ENCODE measurements at places on chromosomes 6 and 20.

GRCh38 chr6:169926617-169927417 lies 175.4 kb downstream of the ERMARD start:
- no peak for DNase-seq

DNA sequence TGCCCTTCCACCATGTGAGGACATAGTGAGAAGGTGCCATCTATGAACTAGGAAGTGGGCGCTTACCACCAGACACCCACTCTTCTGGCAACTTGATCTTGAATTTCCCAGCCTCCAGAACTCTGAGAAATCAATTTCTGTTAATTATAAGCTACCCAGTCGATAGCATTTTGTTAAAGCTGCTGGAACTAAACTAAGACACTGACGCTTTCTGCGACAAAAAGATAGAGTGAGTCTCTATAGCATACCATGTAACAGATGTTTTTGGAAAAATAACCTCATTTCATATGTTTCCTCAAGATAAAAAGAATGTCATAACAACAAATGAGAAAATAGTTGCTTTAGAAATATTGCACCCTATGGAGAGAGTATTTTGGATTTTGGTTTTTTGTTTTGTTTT lies 15.4 kb upstream of the SMIM13 start:
- no peak for DNase-seq

DNA sequence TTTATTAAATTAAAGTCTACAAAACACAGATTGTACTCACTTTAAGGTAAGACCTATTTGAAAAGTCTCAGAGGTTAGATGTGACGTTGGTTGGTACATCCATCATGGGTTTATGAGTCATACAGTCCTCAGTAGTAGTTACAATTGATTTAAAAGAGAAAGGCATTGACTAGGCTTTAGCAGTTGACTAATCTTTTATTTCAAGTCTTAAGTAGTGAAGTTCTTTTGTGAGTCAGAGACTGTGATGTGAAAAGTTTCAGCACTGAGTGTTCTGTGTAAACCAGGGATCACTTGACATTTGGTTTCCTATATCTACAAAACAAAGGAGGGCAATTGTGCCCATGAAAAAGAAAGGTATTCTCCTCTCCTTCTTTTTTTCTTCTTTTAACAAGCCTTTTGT lies 221.3 kb downstream of the GRIK2 start:
- DNase-seq: no peak

DNA sequence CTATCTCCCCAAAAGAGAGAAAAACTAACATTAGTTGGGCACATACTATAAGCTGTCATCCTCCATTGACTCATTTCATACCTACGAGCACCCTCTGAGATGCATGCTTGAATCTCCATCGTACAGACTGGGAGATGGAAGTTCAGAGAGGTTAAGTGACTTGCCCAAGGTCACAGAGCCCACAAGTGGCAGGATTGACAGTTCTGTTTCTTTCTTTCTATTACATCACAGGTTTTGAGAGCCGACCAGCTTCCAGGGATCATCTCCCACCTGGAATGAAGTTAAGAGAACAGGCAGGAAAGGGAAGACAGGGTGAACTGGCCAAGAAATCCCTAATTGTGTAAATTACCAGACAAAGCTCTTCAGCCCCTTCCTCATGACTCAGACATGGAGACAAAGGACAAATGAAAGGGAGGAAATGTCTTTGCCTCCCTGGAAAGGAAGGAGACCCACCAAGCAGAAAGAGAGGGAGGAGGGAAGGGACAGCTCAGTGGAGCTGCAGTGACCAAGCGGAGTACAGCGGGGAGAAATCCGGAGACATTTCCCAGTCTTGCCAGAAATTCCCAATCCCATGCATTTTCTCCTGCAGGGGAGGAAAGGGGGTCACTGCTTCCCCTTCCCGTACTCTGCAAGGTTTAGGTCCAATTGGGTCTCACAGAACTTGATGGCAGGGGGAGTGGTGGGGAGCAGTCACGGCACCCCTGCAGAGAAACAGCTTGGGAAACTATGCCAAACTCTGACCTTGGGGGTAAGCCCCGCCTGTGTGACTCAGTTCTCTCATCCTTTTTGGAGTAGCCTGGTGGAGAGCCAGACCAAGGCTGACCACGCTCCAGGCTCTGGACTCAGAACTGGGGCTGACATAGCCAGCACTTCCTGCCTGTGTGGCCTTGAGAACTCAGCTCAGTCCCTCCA lies 154.3 kb downstream of the ANKRD60 start:
- DNase-seq: no peak

DNA sequence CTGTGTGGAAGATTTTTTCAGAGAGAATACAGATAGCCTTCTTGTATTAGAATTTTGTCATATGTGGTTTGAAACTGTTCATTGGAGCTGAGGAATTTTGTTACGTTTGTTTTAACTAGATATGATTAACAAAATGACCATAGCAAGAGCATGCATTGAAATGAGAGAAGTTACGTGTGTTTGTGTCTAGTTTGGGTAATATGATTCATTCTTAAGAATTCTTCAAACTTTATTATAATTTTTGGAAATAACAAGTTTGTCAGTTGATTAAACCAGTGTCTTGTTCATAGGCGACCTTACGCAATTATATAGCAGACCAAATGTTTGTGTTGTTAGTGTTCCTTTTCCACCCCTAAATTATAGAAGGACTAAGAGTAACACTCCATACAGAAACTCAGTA lies 5.5 kb downstream of the GMNN start:
- DNase-seq: no peak

GRCh38 chr20:3815703-3816315 lies 4.5 kb upstream of the AP5S1 start:
- DNase-seq: no peak

- no peak for DNase-seq
Observed at GRCh38 chr6:111828809-111829208, 44.4 kb downstream of the FYN start.

- DNase-seq: no peak
Observed at GRCh38 chr6:97663252-97663651, 380.2 kb upstream of the MMS22L start.

DNA sequence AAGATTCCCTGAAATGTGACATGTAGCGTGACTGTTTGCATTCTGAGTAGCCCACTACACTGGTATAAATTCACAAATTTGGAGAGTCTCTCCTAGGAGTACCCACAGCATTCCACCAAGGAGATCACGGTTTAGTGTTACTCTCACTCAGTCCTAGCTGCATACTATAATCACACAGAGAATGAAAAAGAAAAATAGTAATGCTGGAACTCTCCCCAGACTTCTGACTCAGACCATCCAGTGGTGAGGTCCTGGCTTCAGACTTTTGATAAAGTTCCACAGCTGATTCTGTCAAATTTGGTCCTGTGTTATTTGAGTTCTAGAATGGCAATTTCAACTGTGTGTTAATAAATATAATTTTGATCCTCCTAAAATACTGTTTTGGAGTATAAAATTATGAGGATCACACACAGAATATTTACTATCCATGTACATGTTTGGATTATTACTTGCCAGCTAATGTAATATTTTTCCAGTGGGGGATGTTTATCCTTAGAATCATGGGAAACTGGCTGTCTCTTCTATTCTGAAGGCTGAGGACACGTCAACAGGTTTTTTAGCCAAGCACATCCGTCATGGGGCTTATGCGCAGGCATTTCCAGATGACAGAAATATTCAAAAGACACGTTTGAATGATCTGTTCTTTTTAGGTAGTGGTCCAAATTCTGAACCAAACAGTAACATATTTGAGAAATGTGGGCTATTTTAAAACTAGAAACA lies 5.1 kb upstream of the KIAA0408 start:
- DNase-seq: no peak

DNA sequence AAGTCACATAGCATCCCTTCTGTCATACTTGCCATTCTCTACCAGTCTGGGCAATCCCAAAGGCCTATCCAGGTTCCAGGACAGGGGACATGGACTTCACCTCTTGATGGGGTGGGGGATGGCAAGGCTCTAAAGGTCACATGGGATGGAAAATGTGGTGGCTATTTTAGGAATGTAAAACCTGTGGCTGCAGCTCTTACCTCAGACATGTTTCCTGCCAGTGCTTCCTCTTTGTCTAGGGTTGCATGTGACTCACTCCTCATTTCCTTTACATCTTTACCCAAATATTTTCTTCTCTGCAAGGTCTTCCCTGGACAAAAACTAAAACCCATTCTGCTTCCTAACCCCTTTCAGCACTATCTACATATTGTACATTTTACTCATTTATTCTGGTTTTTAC lies 135.7 kb downstream of the BTBD3 start:
- no peak for DNase-seq

DNA sequence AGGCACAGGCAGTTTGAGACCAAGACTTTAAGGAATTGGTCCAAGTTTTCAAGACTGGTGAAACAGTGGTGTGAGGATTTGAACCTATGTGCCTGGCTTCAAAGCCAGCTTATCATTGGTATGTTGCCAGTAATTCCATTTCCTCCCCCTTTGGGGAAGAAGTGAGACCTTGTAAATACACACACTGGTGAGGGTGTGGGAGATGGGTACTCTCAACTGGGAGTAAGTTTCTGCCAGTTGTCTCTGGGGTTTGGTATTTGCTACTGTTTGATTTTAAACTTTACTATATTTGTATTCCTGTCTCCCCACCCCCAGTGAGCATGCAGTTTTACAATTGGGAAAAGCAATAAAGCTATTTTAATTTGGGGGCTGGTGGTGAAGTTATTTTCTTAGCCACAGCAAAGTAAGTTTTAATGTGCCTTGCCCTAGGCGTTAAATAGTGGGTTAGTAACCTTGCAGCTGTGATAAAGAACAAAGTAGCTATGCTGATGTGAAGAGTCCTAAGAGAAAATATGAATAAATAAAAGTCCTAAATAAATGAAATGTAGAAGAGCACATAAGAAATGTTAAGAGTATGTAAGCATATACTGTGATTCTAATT lies 31.0 kb downstream of the SNX9 start:
- no peak for DNase-seq

GRCh38 chr6:149761438-149761837 lies 11.9 kb downstream of the PCMT1 start:
- DNase-seq: no peak

DNA sequence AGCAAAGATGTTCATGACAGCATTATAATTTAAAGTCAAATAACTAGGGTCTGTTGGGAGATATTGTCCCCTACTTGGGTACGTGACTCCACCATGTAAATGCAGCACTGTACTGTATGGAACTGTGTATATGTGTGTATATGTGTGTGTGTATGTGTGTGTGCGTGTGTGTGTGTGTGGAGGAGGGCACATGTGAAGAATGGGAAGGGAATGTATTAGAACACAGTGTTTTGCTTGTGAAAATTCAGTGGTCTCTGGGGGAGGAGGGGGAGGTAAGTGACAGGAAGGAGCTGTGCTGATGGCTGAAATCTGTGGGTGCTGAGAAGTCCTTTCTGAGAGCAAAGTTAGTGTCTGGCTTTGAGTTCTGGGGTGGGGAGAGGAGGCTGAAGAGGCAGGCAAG lies 23.9 kb upstream of the VEGFA start:
- DNase-seq: no peak

GRCh38 chr6:117205876-117206275 lies 59.5 kb upstream of the VGLL2 start:
- DNase-seq: no peak

- DNase-seq: no peak
Observed at GRCh38 chr6:114452785-114453401, 110.1 kb upstream of the HS3ST5 start.

- DNase-seq: no peak
Observed at GRCh38 chr20:10559266-10559665, 114.5 kb downstream of the JAG1 start.

DNA sequence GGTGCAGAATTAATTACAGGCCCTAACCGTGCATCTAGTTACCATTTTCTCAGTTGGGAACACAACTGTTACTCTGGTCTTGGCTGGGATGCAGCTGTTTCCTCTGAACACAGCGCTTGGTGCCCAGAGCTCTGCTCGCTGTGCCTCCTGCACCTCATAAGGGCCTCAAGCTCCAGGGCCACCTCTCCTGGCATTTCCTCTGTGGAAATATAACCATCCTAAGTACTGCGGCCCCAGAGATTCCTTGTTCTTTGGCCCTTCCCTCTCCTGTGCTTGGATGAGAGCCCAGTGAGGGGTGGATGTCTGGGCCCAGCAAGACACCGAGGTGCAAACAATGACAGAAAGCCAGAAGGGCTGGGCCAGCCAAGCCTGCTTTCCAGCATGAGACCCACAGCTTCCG lies 169.9 kb upstream of the CST7 start:
- no peak for DNase-seq

GRCh38 chr6:147103694-147104093 lies 100.5 kb upstream of the STXBP5 start:
- DNase-seq: no peak

- no peak for DNase-seq
Observed at GRCh38 chr6:29948277-29948676, 5.9 kb downstream of the HLA-A start.

DNA sequence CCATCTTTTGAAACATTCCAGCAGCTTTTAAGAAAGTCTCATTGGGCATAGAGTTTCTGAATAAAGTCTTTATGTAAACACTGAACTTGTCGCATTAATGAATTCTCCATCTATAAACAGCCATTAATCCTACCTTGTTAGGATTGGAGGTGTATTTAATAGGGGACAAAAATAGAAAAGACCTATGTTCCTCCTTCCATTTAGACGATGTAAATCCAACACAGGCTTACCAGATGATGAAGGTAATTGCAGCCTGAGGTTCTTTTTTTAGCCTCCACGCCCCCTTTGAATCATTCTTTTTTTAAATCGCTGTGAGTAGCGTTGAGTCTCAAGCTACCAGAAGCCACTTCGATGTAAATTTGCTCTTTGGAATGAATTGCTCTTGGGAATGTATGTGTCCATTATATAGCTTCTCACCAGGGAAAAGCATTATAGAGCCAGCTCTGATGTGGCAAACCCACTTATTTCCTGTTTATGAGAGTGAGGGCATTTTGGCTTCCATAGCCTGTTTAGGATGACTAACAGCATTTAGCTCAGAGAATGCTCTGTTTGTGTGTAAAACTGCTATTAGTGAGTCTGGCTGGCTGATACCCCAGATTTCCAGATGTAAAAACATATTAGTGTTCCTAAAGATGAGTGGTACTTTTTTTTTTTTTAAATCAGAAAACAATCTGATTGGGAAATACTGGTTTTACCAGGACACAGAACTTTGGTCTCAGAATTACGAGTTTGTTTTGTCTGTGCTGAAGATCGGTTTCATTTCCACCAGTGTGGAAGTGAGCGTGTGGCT lies 74.9 kb upstream of the CLDN20 start:
- DNase-seq: no peak

DNA sequence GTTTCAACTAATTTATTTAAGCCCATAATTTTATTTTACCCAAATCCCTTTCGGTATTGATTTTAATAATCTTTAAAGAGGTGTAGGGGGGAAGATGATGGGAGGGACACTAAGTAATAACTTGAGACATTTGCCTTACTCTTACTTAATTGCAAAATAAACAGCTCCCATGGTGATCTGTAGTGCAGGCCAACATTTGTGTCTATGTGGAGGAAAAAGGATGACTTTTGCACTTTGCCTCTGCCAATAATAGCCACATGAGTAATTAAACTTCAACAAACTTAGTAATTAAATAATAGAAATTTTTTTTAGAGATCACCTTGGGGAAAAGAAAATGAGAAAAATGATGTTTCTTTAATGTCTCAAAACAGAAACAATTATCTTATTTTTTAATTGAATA lies 29.9 kb upstream of the CD2AP start:
- DNase-seq: no peak
